ENCODE measurements at places on chromosomes 7 and 10.
A peak's percentile ranks its signal among the peaks of the same experiment; 100 is the strongest.

GRCh38 chr7:22559829-22560489 is 60.0 kb upstream of the STEAP1B start:
- DNase-seq, result peak; percentile 80

DNA sequence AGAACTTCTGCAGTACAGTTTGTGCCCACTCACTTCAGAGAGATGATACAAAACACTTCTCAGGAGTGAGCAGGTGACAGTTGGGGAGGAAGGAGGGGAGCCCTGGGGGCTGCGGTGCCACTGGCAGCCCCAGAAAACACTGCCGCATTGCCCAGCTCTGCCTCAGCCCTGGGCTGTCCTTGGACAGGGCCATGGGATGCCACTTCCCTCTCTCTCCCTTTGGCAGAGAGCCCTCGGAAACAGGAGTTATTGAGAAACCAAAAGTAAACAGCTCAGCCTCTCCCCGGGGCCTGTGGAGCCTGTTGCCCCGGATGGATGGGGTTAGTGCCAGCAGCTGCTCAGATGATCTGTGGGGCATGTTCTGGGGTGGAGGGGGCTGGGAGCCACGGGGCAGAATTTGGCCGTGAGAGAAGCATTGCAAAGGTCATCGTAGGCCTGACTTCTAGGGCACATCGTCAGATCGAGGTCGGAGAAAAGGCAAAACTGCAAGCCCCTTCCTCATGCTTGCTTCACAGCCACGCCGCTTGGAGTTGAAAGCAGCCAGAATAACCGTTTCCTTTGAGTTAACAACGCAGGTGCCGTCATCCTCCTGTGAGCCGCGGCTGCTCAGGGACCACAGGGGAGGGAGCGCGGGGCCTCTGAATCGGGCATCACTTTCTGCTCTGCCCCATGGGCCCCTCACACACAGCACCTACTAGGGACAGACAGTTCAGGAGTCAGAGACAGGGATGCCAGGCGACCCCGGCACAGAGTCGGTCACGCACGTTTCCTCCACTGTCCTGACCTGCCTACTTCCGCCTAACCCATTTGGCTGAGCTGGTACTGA is 256.4 kb downstream of the CAMK1D start:
- DNase-seq, result peak; percentile 92

- peak; percentile 16 for DNase-seq
Measured at GRCh38 chr7:42091461-42092291, 145.3 kb downstream of the GLI3 start.

DNA sequence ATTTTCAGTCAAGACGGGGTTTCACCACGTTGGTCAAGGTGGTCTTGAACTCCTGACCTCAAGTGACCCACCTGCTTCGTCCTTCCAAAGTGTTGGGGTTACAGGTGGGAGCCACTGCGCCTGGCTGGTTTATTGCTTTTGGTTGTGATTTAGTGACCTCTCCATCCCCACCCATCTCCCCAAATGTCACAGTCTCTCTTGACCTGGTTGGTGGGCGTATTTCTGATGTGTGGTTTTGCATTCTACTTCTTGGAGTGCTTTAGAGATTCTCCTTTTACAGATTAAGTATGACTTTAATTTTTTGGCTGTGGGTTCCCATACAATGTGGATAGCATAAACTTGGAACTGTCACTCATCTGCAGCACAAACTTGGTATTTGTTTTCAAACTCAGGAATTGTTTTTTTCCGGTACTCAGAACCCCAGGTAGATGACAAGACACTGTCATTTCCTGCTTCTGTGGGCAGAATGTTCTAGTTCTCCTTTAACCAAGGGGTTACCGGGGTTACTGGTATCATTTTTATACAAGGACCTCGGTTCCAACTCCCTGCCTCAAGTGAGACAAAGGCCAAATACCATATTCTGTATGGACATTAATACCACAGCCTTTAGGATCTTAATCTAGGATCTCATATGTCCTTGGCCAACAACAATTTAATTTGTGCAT is 50.5 kb downstream of the MRC1 start:
- DNase-seq, result no peak

- no peak for DNase-seq
Measured at GRCh38 chr7:140036224-140036962, 26.4 kb downstream of the PARP12 start.

DNA sequence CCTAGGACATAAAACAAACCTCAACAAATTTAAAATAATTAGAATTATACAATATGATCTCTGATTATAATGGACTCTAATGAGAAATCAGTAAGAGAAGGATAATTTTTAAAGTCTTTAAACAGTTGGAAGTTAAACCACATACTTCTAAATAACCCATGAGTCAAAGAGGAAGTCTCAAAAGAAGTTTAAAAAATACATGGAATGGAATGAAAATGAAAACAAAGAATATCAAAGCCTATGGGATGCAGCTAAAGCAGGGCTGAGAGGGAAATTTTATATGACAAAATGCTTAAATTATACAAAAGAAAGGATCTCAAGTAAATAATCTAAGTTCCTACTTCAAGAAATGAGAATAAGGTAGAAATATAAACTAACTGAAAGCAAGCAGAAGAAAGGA is 460.5 kb downstream of the RPS24 start:
- no peak for DNase-seq

GRCh38 chr10:131048606-131049005 is 262.9 kb downstream of the TCERG1L start:
- no peak for DNase-seq

DNA sequence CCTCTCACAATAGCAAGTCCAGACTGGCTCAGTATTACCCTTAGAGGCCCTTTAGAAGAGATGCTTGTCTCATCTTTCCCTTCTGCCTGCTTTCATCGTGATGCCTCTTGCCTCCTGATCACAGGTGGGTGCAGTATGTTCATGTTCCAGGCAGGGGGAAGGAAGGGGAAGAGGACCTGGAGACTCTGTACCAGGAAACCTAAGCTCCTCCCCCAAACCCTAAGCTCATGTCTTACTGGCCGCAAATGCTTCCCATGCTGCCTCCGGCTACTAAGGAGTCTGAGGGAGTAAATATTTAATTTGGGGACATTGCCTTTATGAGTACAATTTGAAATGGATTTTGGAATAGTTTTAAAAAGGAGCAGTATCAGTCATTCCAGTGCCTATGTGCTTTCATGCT is 192.6 kb downstream of the CDCA7L start:
- no peak for DNase-seq

- no peak for DNase-seq
Measured at GRCh38 chr10:74084955-74085354, 65.7 kb downstream of the AP3M1 start.

DNA sequence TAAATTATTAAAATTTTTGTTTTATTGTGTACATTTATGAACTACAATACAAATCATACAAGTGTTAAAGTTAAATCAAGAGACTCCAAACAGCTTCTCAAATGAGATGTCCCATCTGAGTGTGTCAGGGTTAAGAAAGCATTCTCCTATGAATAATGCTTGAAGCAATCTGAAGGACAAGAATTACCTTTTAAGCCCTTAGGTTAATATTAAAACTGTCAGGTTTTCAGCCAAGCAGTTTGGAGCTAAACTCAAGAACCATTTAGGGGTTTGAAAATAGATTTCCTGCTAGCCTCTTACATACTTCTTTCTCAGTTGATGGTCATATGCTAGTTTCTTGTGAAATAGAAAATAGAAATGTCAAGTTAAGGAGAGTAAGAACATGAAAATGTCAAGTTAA is 38.3 kb downstream of the LIPJ start:
- DNase-seq, result no peak

- DNase-seq, result no peak
Measured at GRCh38 chr7:42097752-42098151, 139.3 kb downstream of the GLI3 start.

GRCh38 chr10:93076871-93077270 is 3.2 kb downstream of the CYP26A1 start:
- no peak for DNase-seq

- DNase-seq, result peak; percentile 12
Measured at GRCh38 chr10:116694243-116694926, 48.0 kb downstream of the HSPA12A start.

GRCh38 chr10:124004663-124005004 is 88.8 kb downstream of the CHST15 start:
- DNase-seq, result no peak

GRCh38 chr7:24108906-24109376 is 175.0 kb upstream of the NPY start:
- DNase-seq, result no peak

DNA sequence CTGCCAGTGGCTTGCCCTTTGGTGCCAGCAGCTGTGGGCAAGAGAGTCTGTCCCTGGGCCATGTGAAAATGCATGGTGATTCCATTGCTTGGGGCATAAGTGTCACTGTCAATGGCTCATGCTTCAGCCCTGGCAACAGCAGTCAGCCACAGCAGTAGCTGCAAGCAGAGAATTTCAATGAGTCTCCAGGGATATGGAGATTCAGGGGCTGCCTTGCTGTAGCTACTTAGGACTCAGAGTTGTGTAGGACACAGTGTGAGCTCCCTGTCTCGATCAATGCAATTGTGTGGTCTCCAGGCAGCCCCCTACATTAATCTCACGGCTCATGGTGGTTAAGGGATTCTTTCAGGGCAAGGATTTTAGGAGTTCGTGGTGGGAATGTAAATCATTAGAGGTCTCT is 126.3 kb upstream of the STARD3NL start:
- DNase-seq, result no peak

GRCh38 chr10:88431103-88431502 is 152.0 kb downstream of the RNLS start:
- no peak for DNase-seq

DNA sequence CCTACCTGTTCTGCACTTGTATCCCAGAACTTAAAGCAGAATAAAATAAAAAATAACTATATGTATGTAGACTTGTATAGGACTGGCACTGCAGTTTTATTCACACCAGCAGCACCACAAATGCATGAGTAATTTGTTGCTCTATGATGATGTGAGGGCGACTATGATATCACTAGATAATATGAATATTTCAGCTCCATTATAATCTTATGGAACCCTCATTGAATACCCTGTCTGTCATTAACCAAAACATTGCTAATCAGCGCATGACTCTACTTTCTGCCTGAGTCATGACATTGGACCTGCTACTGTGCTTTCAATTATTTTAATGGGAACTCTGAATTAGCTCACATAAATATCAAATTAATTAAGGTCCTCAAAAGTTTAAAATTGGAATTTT is 129.4 kb upstream of the RHOBTB1 start:
- DNase-seq, result no peak

DNA sequence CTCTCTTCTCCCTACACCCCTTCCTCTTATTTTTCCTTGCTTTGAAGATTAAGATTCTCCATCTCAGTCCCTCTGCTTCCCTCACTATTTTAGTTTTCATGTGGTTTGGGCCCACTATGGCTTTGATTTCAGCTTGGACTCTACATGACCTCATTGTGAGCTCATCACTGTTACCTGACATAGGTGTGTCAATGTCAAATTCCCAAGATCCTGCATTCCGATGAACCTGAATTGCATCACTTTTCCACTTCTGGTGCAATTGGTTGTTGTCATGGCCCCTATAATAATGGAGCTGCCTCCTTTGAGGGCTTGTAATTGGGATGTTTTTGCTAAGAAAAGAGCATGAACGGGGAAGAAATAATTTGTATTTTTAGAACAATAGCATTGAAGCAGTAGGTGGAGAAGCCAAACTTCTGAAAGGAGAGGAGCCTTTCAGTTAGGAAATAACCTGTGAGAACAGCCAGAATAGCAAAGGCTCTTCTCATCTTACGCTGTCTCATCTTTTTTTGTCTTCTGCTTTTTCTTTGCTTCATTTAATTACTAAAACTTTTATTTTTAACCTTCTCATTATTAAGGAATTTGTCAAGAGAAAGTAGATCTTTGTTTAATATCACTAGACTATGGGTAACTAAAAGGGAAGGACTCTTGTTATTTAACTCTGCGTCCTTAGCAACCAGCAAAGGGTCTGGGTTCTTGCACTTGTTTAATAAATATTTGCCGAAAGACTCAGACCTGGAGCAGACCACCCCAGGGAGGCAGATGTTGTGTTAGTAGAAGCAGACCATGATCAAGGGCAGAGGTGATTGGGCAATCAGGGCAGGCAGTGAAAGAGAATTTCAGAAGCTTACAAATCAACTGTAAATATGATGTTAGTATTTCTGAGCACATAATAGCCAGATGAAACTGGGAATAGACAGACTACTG is 95.4 kb downstream of the TES start:
- DNase-seq, result peak; percentile 46

DNA sequence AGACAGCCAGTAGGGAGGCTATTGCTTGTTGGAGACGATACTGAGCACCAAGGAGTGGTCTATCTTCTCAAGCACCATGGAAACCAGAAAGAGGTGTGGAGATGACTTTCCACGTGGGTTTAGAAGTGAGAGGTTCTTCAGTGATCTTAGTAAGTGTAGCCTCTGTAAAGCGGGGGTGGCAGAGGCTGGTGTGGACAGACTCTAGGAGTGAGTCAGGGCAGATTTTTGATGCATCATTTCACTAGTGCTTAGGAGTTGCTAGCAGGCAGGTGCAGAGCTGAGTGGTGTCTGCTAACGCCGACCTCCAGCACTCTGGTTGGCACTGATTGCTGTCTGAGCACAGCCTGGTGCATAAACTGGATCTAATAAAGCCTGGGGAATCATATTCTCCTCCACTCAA is 78.4 kb upstream of the ADO start:
- no peak for DNase-seq

DNA sequence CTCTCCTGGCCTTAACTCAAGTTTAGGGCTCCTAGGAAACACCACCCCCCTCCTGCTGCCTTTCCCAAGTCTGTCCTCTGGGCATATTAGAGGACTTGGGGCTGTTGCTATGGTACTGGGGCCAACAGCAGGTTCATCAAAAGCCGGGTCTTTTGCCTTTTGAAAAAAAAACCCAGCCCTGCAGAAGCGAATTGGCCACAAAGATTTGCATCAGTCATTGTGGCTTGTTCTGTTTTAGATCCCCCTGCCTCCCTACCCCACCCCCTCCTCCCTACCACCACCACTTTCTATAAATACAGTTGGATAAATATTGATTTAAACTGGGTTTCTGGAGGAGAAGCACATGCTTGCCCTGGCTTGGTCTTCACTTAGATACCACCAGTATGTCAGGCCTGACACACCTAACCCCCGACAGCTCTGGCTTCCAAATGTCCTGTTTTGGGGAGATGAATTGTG is 7.0 kb downstream of the MXI1 start:
- DNase-seq, result peak; percentile 3

- DNase-seq, result no peak
Measured at GRCh38 chr10:71582506-71583475, 136.8 kb downstream of the C10orf105 start.

GRCh38 chr10:62433181-62433692 is 59.1 kb downstream of the ZNF365 start:
- peak; percentile 5 for DNase-seq

DNA sequence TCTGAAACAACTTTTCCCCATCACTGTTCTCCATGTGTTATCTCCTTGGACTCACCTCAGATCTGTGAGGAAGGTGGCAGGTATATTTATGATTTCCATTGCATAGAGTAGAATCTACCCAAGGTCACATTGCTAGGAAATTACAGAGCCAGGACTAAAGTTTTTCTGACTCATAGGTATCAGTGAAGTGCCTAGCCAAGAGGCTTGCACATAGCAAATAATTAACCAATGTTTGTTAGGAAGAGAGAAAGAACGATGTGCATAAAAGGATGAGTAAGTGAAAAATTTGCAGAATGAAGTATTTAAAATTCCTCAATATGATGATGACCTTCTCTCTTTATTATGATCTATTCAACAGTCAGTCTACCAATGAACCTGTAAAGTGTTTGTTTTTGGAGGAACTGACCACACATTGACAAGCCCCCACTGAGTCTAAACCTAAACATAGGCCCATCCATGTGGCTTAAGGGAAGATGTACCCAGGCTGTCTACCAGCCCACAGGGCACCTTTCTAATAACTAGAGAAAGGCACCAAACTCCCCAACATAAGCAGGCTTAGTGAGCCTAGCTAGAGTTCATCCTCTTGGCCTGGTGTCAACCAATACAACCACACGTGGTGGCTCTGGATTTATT is 252.9 kb upstream of the ZMIZ1 start:
- no peak for DNase-seq

Data from NCI-H69 (cell line).